D721Med (cell line): ENCODE measurements at places on chromosomes 5 and 9.

- no peak for DNase-seq
These were observed 47.8 kb downstream of the LOX start for GRCh38 chr5:122030251-122030650.

- DNase-seq, result no peak
These were observed 37.3 kb upstream of the UBE2D2 start for GRCh38 chr5:139523635-139524445.

- DNase-seq, result no peak
These were observed 196.1 kb downstream of the MPDZ start for GRCh38 chr9:13083366-13083765.

DNA sequence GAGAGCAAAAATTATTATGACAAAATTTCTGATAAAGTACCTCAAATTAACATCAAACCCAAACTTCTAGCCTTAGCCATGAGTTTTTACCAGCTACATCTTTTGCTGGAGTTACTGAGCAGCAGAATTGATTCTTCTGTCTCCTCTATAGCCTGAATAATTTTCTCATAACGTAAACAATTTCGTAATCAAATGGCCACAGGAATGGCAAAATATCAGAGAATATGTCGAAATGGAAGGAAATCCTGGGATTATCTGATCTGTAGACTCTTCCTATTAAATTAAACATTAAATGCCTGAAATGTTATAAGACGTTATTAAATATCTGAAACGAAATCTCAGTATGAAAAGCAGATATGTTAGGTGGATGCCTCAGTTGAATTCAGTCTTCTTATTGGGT lies 41.1 kb downstream of the LURAP1L start:
- DNase-seq, result no peak

DNA sequence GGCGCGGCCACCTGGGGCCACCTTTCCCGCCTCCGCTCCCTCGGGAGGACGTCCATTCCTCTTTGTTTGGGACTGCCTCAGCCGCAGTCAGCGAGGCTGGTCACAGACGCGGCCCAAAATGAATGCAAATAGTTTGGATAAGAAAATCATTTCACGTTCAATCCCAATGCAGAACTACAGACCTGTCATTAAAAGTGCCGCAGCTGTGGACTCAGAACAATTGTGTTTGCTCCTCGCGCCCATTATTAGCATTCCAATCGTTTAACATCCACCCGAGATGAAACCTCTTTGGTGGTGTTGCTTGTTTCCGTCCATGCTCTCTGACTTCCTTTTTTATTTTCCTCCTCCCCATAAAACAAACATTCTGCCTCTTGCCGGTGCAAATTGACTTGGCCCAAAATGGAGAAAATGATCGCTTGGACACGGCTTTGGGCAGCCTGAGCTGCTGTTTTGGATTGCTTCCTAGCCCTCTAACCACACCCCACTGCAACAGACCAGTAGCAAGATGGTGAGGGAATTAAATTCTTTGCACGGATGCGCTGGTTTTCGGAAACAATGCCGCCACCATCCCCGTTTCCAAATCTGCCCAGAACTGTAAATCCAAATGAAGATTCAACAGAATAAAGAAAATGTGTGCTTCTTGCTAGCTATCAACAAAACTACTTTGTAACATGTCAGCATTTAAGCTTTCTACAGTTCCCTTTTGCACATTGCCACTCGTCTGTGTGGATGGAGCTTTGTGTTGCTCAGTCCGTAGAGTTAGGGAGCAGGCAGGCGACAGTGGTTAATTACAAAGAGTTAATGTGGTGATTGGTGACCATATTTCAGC lies 784 bp downstream of the NLN start:
- DNase-seq, result no peak

- no peak for DNase-seq
These were observed at the start of gene FABP6 for GRCh38 chr5:160229190-160229742. TSS of gene FABP6 (plus strand) at chr5:160229506. CDS start at chr5:160229558, 52 bp downstream.

DNA sequence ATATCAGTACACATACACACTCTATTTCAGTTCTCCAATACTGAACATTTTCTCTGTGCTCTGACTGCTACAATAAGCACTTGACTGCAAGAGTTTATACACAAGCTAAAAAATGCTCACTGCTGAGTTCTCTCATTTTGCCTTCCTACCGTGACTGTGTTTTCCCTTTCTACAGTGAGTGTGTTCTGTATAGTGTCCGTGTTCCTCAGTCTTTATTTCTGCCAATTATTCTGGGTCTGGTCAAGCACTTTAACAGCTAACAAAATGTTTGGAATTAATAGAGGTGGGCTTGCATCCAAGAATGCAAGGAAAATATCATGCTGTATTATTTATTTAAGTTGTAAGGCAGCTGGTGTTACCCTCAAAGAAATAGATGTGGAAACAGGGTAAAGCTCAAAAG lies 217.0 kb upstream of the NREP start:
- DNase-seq, result no peak

- no peak for DNase-seq
These were observed 52.9 kb downstream of the EHMT1 start for GRCh38 chr9:137671721-137672120.

DNA sequence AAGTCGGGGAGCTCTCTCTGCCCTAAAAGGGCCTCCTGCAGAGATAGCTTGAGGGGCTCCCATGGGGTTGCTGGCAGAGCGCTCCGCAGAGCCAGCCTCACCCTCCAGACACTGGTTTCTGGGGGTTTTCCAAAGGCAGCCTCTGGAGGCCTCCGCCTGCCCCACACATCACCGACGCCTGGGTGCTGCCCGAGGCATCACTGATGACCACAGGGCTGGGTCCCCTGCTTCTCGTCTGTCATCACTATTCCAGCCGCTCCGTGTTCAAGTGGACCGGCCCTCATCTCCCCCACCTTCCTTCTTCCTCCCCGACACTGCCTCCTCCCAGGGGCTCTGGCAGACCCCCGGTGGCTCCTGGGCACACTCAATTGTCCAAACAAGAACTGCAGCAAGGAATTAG lies 64.1 kb upstream of the IRX4 start:
- no peak for DNase-seq

- DNase-seq, result no peak
These were observed 39.7 kb upstream of the HSD17B4 start for GRCh38 chr5:119412279-119413227.

DNA sequence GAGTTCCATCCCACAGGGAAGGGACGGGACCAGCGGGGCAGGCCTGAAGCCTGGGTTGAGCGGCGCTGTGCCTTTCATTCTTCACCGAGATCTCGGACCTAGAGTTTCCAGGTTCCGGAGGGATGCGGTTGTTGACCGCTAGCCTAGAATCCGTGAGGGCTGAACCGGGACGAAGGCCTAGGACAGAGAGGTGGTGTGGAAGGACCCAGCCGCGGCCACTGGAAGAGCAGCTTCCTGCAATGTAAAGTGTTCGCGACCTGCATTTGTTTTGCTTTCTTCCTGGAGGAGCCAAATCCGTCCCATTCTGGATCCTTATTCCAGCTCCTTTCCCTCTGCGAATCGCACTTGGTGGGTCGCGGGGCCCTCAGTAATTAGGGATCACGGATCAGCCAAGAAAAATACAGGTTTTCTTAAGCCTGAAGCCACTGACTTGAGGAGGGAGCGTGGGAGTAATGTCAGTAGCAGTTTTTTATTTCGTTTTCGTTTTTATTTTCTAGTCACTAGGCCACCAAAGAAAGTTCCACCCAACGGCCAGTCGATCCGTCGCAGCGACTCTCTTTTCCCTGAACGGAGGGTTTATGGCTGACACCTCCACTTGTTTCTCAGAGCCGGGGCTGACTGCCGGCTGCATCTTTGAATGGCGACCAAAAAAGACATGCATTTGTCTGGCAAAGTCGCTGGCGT lies 48.6 kb downstream of the ANXA2R start:
- no peak for DNase-seq

DNA sequence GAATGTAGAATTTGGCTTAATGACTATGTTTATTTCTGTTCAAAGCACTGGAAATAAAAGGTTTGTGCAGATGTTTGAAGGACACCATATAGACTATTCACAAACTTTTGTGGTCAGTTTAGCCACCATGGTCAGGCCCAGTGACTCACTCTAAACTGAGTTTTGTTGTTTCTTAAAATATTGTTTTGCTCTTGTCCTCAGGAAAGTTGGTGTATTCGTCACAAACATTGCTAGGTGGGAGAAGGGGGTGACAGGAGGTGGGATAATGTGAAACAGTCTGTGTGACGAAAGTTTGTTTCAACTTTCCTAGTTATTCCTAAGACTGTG lies 35.0 kb upstream of the LIFR start:
- DNase-seq, result no peak

DNA sequence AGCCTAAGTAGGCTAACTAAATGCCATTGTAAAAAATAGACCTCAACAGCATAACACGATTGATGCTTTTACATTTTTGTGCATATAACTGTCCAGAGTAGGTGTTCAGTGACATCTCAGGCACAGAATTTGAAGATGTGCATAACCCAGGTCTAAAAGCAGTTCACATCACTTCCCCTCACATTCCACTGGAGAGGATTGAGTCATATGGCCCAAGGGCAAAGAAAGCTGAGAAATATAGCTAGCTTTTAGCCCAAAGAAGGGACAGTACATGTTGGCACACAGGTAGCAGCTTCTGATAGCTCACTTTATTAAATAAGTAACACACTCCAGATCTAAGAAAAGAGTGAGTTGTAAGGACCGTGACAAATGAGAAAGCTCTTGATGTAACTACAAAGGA lies 2259.5 kb upstream of the WWC1 start:
- no peak for DNase-seq
